ENCODE measurements at places on chromosomes 13 and 19. TPM values are rescaled to one million over a fixed set of nuclear protein-coding genes. Genes with fewer than 3 reads are reported as not detected.

Gene RGL3
- total RNA-seq, result not detected

Gene RASIP1
- 0.74 TPM for total RNA-seq

Gene ZNF497
- total RNA-seq, result 0.89 TPM

Gene PIAS4
- 8.3 TPM for total RNA-seq

Gene CLEC17A
- not detected for total RNA-seq

Gene SCAMP4
- total RNA-seq, result 42.2 TPM

Gene CDC42EP5
- 7.8 TPM for total RNA-seq

Gene S1PR4
- total RNA-seq, result not detected

Gene TGFB1
- total RNA-seq, result 38.9 TPM
